ENCODE measurements at places on chromosomes 6 and 20. TPM values are rescaled to one million over a fixed set of nuclear protein-coding genes. Genes with fewer than 3 reads are reported as not detected.

GRCh38 chr6:170176898-170177771 is 113.7 kb downstream of the DLL1 start:
- DNase-seq: no peak

DNA sequence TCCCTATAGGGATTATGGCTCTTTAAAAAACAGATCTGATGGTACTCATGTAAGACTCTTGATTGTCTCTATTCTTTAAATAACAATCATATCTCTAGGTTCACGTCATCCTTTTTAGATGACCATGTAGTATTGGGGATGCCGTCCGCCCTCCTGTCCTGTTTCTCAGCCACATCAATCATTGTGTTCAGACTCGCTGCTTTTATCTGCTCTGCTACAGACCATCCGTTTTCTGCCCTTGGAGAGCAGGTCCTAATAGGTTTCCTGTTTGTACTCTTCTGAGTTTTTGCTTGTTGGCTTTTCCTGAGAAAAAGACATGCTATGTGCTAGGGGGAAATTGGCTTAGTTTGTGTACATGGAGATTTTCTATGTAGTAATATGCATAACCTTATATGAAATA is 76.8 kb downstream of the SASH1 start:
- no peak for DNase-seq

DNA sequence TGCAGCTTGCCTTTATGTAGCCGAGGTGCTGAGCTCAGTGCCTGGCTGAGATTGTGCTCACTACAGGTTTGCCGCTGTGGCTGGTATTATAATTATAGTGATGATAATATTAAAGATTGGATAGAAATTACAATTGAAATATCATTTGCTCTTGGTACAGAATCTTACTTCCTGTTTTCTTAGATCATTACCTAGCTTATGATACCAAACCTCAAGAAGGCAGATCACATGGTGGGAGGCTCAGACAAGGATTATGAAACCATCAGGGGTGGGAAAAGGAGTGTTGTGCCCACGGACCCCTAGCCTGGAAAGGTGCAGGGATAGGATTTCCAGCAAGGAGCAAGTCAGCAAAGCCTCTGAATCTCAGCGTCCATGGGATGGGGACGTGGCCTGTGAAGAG is 70.6 kb downstream of the IGF2R start:
- DNase-seq: no peak

The CEP85L gene
- total RNA-seq: 40.9 TPM

The PHACTR1 gene
- total RNA-seq: 35.8 TPM

GRCh38 chr20:62149532-62150309 is 6.2 kb downstream of the SS18L1 start:
- DNase-seq: no peak

GRCh38 chr6:139392794-139393193 is 18.3 kb upstream of the CITED2 start:
- DNase-seq: no peak

- DNase-seq: no peak
These were observed 21.6 kb downstream of the RIN2 start for GRCh38 chr20:19779634-19780033.

GRCh38 chr6:154535147-154535546 is 24.7 kb upstream of the CNKSR3 start:
- DNase-seq: no peak

The WFDC10B gene
- total RNA-seq: not detected

GRCh38 chr6:119384444-119384843 is 34.9 kb upstream of the MAN1A1 start:
- no peak for DNase-seq

DNA sequence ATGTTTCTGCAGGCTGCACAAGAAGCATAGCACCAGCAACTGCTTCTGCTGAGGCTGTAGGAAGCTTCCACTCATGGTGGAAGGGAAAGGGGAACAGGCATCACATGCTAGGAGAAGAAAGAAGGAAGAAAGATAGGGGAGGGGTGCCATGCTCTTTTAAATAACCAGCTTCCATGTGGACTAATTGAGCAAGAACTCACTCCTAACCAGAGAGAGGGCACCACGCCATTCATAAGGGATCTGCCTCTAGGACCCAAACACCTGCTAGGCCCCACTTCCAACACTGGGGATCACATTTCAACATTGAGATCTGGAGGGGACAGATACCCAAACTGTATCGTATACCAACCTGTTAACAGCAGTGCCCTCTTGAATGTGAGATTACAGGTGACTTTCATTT is 46.9 kb upstream of the ARMC2 start:
- no peak for DNase-seq

DNA sequence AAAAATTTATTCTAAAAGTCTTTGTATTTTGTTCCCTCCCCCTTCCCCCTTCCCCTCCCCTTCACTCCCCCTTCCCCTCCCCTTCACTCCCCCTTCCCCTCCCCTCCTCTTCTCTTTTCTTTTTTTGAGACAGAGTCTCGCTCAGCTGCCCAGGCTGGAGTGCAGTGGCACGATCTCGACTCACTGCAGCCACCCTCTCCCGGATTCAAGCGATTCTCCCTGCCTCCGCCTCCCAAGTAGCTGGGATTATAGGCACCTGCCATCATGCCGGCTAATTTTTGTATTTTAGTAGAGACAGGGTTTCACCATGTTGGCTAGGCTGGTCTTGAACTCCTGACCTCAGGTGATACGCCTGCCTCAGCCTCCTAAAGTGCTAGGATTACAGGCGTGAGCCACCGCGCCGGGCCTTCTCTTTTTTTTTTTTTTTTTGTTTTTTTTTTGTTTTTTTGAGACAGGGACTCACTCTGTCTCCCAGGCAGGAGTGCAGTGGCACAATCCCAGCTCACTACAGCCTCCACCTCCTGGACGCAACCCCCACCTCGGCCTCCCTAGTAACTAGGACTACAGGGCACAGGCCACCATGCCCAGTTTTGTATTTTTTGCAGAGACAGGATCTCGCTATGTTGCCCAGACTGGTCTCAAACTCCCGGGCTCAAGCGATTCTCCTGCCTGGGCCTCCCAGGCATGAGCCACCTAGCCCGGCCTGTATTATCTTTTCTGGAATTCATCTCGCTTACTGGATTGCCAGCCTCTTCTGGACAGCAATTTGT is 1.1 kb upstream of the AFG1L start:
- DNase-seq: no peak

The GGTLC1 gene
- total RNA-seq: not detected

The ZNF184 gene
- total RNA-seq: 16.3 TPM

DNA sequence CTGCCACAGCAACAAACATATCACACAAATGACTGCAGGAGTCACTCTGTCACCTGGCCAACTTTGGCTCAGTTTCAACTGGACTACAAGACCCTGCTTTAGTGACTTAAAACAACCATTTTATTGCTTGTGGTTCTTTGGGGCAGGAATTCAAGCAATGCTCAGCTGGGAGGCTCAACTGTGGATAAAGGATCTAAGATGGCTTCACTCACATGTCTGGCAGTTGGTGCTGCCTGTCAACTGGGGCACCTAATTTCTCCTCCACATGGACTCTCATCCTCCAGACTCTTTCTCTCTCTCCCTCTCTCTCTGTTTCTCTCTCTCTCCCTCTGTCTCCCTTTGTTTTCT is 2.8 kb upstream of the EPB41L2 start:
- no peak for DNase-seq

DNA sequence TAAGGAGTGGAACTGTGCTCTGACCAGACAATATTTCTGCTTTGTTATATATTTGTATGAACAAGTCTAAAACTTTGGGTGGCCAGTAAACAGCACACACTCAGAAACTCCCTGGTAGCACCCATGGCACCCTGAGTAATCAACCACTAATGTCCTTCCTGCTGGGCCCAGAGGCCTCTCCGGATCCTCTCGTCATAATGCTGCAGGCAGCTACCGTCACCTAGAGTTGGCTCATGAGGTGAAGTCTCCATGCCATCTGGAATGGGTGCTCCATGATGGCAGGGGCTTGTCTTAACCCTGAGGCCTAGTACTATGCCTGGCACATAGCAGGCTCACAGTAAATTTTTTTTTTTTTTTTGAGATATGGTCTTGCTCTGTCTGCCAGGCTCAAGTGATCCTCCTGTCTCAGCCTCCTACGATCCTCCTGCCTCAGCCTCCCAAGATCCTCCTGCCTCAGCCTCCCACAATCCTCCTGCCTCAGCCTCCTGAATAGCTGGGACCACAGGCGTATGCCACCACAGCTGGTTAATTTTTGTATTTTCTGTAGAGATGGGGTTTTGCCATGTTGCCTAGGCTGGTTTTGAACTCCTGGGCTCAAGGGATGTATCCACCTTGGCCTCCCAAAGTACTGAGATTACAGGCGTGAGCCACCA is 3.0 kb upstream of the SDCBP2 start:
- DNase-seq: no peak

- DNase-seq: no peak
These were observed 759.2 kb upstream of the ADGRB3 start for GRCh38 chr6:67875877-67876383.

- no peak for DNase-seq
These were observed 127.3 kb downstream of the RTN4IP1 start for GRCh38 chr6:106501960-106502371.

Data from cerebellum (tissue), 4 donors.